Stimulated activated CD8-positive, alpha-beta memory T cell treated with anti-CD3 and anti-CD28 coated beads, Interleukin-7, amount 100 ng/mL, for 24 hours (primary cell): ENCODE measurements at places on chromosomes 2 and 18.

- DNase-seq: no peak
These were observed 768.2 kb upstream of the ACVR2A start for GRCh38 chr2:147076634-147077033.

DNA sequence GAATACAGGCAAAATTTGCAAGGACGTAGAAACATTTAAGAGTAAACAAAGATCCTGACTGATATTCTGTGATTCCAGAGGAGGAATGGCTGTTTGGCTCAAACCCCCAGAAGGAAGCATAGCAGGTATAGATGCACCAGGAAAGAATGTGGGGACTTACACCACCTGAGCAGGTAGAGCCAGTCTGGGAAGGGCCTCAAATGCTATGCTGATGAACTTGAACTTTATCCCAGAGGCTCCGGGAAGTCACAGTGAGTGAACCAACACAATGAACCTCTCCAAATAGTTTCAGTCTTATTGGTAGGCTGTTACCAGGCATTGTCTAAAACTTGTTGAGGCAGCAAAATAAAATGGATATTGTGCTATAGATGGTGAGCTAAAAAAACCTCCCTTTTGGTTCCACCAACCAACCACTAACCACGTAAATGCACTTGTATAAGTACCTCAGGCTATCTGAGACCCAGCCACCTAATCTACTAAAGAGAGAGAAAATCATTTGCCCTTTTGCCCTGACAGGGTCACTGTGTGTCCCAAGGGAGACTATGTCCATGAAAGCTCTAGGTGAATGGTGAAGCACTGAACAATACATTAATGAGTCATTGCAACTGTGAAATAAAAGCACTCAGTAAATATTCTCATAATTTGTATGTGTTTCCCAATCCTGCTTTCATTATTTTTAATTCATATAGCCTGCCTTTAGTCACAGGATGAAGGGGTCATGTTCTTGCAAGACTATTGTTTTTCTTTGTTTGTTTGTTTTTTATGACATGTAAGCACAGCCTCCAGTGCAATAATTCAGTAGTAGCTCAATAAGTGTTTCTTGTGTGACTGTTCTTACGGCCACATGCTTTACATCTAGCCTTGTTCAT lies 911.6 kb downstream of the EPHA4 start:
- DNase-seq: no peak

- no peak for DNase-seq
These were observed 190.5 kb upstream of the SESTD1 start for GRCh38 chr2:179455172-179455524.

- DNase-seq: no peak
These were observed 39.0 kb downstream of the MBP start for GRCh38 chr18:77093586-77093985.

- no peak for DNase-seq
These were observed 190.0 kb downstream of the NAPG start for GRCh38 chr18:10715791-10716190.

DNA sequence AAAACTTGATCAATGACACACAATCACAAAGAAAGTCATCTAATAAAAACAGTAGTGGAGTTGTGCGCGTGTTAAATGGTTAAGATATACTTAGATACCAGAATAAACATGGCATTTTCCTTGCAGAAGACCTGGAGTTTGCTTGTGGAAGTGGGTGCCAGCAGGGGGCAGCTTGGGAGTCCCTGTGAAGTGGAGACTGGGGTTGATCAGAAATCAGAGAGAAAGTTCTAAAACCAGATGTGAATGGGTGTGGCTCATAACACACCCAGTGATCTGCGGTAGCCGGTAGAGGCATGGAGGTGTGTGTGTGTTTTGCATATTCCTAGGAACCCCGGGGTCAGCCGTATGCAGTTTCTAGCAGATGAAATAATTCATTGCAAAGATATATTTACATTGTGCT lies 300.1 kb upstream of the TRIB2 start:
- DNase-seq: peak; percentile 25
